Fibroblast of skin of back (primary cell): ENCODE measurements at places on chromosomes 4 and X.

- no peak for DNase-seq
These were observed 17.7 kb upstream of the CEP135 start for GRCh38 chr4:55931043-55931442.

- no peak for DNase-seq
These were observed 4.3 kb downstream of the TSPYL2 start for GRCh38 chrX:53086464-53086863.

DNA sequence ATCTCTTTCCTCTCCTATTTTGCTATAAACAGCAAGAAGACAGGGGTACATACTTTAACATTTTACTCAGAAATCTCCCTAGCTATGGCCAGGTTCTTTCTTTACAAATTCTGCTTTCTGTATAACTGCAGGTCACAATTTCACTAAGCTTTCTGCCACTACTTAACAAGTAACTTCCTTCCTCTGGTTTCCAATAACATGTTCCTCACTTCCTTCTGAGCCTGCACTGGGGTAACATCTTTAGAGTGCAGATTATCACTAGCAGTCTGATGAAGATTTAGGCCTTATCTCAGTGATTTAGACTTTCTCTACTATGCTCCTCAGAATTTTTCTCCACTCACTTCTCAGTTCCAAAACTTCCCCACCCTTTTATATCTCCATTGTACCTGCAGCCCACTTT is 1930.5 kb upstream of the AGA start:
- DNase-seq = no peak

GRCh38 chr4:5451243-5451642 is 257.1 kb downstream of the EVC2 start:
- no peak for DNase-seq

- DNase-seq = no peak
These were observed 211.3 kb downstream of the ARHGAP10 start for GRCh38 chr4:147943159-147943638.

DNA sequence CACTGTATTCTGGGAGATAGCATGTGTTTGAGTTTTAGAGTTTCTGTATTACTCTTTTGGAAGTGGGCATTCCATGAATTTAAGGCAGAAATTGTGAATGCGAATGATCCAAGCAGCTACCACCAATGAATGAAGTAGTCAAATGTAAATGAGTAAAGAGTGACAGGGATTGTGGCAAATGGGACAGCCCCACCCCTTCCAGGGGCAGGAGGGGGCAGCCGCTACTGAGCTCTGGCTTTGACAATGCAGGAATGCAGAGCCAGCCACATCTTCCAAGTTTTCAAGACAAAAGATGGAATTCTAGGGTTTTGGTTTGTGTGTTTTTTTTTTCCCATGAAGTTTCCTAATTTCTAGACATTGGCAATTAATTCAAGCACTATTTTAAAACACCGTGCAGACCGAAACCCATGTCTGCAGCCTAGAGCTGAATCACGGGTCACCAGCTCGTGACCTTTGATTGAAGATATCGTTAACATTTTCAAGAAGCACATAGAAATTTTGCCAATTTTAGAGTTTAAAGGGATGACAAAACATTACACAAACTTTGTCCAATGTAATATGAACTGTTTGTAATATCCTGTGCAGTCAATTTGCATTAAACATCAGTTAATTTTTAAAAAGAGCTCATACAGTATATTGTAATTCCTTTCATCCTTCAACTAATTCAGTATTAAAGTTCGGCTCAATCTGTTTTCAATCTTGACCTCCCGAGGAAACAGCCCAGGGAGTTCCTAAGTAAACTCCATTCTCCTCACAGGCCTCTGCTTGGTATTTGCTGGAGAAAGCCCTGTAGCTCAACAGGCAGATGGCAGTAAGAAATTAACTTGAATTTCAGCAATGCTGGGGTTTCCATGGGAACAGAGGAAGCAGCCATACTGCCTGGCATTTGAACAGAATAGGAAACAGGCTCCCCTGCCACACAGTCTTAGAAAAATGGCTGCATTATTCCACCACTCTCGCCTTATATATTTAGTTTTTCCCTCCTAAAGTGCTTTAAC is 83.4 kb downstream of the UCHL1 start:
- DNase-seq = peak; percentile 62

GRCh38 chr4:100422894-100423293 is 94.9 kb downstream of the EMCN start:
- no peak for DNase-seq
